ENCODE measurements at places on chromosomes 3 and 15. TPM values are rescaled to one million over a fixed set of nuclear protein-coding genes. Genes with fewer than 3 reads are reported as not detected.

Gene CFAP92
- 0.45 TPM for total RNA-seq

GRCh38 chr3:154979331-154979730 lies 100.8 kb upstream of the MME start:
- DNase-seq, result no peak

Gene ZBTB38
- 13.4 TPM for total RNA-seq

- DNase-seq, result no peak
Measured at GRCh38 chr3:8638994-8639658, 5.5 kb downstream of the SSUH2 start.

DNA sequence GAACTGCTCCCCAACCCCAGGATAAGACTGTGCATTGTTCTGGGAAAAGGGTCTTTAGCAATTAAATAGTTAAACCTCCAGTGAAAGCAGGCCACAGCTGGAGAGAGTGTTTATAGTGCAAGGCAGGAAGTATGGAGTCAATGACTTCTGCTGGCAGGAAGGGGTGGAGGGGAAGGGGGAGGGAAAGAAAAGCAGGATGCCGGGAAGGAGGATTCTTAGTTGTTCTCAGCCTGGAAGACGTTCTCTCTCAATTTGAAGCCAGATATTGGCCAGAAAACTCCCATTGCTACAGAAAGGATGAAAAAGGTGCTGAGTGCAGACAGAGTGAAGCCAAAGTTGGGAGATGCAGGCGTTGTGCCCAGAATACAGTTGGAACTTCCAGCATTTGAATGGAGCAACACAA lies 35.7 kb upstream of the ACTL6A start:
- no peak for DNase-seq

GRCh38 chr15:60315878-60316277 lies 81.9 kb downstream of the ANXA2 start:
- no peak for DNase-seq

DNA sequence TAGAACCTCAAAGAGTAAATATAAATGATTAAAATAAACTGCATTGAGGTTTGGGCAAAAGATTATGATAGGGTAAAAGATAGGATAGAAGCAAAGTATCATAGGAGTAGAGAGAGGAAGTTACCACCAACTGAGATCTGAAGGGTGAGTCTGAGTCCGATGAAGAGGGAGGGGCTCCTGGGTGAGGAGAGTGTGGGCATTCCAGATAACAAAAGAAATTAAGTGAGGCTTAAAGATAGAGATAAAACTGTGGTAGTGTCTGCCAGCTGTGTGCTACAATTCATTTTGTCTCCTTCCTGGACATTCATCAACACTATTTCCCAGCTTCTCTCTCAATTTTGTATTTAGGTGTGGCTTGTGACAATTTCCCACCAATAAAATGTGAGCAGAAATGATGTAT lies 343.0 kb upstream of the PLSCR5 start:
- DNase-seq, result no peak

Gene VWA5B2
- total RNA-seq, result not detected

- no peak for DNase-seq
Measured at GRCh38 chr3:17239417-17239816, 354.7 kb downstream of the PLCL2 start.

DNA sequence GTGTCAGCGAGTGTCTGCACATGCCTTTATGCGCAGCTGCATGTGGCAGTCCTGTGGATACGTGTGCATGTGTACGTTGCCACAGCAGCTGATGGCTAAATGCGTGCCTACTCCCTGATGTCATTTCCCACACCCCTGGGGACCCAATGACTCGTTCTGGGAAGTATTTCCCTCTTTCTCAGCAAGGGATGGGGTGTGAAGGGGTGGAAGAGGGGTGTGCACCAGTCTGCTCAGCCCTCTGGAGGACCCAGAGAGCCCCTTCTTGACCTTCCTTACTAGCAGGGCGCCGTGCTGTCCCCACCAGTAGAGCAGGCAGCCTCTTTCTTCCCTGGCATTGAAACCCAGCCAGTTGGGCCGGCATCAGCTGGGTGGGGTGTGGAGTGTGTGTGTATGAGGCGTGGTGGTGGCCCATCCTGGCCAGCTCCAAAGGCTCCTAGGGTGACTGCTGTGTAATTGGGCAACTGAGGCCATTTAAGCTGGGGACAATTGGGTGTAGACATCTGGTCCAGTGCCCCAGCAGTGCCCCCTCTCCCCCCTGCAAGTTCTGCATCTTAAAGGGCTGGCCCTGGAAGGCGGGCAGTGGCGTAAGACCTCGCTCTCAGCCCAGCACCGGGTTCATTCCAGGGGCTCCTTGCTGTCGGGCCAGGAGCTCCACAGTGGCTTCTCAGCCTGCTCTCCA lies 19.2 kb downstream of the SNX33 start:
- DNase-seq, result no peak

Gene GOLGA6L7
- total RNA-seq, result not detected

Gene GASK1A
- not detected for total RNA-seq

GRCh38 chr3:9149566-9149965 lies 99.9 kb downstream of the SRGAP3 start:
- DNase-seq, result no peak

DNA sequence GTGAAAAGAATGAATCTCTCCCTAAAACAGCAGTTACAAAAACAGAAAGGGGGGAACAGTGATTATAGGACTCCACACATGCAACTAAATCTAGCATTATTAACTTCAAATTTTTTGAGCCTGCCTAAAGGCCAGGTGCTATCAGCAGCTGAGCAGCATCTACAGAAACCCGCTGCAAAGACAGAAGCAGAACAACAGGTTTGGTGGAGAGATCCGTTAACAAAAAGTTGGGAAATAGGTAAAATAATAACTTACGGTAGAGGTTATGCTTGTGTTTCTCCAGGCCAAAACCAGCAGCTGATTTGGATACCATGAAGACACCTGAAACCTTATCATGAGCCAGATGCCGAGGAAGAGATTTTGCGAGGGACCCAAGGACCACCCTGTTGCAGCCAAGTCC lies 201.6 kb upstream of the UBE3A start:
- DNase-seq, result no peak

DNA sequence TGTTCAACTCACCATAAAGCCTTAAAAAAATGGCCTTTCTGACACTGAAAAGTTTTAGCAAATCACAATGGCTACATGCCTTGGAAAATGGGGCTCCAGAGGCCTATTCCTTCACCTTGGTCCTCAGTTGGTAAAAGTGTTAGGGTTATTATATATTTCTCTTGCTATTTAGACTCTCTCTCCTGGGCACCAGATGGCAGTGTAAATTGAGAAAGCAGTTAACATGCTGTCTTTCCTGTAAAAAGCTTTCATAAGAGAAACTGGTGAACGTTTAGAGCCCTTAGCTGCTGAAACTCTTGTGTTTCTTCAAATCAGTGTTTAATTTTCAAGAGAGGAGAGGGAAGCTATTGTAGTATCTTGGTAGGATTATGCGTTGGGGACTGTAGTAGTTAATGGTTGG lies 89.9 kb downstream of the LRTM1 start:
- DNase-seq, result no peak

DNA sequence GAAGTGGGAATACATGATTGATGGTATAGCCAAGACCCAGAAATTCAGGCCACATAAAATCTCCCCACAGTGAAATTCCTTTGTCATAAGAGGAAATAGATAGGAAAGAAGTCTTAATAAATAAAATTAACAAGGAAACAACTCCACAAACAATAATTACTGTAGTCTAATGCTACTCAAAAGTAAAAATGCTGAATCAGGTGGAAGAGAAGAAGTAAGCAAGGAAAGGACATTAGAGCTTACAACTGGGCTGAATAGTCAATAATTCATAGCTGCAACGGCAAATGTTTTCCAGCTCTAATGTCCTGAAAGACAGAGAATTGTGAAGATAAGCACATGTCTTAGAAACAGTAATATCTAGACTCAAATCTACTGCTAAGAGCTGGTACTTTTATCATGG lies 64.4 kb downstream of the STRIT1 start:
- DNase-seq, result no peak

DNA sequence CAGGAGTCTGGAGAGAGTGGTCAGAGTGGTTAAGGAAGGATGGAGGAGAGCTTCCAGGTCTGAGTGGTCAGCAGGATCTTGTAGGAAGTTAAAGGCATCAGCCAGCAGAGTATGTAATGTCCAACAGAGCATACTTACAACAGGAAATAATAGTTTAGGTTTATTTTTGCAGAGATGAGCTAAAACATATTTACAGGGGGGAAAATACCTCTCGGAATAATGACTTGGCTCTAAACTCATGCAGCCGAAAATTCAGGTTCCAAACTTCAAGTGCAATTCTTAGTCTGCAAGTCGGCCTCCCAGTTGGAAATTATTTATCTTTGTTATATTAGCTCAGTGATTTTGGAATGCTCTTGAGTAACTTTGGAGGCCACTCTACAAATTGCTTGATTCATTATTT lies 385.0 kb upstream of the C2CD4B start:
- no peak for DNase-seq

GRCh38 chr3:133940536-133940935 lies 44.9 kb upstream of the RAB6B start:
- no peak for DNase-seq

Gene ITGA11
- 0.27 TPM for total RNA-seq

- no peak for DNase-seq
Measured at GRCh38 chr3:53823956-53824657, 22.1 kb downstream of the CHDH start.

Gene NANOGP8
- not detected for total RNA-seq

- DNase-seq, result no peak
Measured at GRCh38 chr3:152511904-152512303, 243.2 kb downstream of the MBNL1 start.

Gene VGLL3
- total RNA-seq, result not detected

Gene PLEKHO2
- 16.1 TPM for total RNA-seq

GRCh38 chr3:63960048-63960711 lies 48.0 kb upstream of the SCAANT1 start:
- no peak for DNase-seq

DNA sequence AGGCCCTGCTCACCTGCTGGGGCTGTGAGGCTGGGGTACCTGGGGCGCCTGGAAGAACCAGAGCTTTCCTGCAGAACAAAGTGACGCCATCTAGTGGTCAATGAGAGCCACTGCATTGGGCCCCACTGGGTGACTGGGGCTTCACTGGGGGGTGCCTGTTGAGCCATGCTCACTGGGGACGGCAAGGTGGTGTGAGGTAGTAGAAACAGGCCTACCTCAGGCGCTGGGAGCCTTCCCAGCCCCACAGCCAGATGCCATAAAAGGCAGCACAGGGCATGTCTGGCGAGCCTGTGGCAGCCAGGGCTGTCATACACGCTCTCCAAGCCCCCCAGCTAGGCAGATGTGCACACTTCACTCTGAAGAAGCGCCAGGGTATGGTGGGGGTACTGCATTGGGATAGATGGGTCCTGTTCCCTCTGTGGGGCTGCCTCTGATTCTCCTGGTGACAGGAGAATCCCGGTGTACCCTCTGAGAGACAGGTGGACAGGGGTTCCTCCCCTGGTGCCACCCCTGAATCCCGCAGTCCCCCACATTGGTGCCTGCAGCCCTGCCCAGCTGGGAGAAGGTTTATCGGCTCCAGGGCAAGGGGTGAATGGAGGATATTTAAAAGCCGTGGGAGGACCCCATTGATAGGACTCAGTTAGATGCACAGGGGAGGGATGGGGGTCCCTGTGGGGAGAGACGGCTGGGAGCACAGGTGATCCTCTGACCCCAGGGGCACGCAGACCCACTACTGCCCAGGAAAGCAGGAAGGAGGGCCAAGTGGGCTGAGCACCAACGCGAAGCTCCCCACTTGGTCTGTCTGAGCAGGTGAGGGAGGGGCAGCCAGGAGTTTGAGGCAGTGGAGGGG lies 178.8 kb downstream of the NSMCE3 start:
- DNase-seq, result peak; percentile 71
